C1 segment of cervical spinal cord (tissue), 14 donors: ENCODE measurements at places on chromosomes 6 and 20.

- DNase-seq, result no peak
These were observed 26.1 kb upstream of the TBC1D7 start for GRCh38 chr6:13354331-13355042.

DNA sequence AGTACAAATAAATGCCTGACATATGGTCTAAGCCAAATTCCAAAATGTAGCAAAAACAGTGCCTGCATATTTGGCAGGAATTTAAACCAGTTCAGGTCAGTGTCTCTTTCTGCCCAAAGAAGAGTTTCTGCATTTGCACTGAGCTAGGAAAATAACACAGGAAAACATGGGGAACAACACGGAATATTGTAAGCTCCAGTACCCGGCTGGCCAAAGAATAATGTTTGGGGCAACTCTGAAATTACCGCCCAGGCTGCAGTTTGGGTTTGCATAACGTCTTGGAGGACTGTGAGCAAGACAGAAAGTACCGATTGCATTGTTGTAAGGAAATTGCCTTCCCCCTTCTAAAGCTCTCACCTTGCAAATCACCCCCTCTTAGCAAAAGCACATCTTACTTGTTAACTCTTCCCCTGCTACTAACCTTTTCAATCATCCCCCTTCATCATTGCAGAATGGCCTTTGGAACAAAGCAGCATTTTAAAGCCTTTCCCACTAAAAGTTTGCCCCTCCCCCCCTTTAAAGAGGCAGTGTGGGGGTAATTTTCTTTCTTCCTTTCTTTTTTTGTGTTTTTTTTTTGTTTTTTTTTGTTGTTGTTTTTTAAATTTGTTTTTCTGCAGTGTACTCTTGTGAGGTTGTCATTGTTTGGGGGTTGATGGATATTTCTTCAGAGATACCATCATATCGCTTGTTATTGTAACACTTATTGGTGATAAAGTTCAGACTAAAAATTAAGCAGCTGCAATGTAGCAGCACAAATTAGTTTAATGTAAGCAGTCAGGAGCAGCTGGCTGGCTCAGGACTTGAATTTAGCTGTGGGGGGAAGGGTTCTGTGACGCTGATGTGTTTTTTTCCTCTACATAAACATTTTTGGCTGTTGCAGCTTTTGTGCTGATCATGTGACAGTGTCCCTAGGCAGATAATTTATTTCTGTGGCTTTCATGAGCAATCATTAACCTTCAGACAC lies 100.0 kb upstream of the CITED2 start:
- no peak for DNase-seq

DNA sequence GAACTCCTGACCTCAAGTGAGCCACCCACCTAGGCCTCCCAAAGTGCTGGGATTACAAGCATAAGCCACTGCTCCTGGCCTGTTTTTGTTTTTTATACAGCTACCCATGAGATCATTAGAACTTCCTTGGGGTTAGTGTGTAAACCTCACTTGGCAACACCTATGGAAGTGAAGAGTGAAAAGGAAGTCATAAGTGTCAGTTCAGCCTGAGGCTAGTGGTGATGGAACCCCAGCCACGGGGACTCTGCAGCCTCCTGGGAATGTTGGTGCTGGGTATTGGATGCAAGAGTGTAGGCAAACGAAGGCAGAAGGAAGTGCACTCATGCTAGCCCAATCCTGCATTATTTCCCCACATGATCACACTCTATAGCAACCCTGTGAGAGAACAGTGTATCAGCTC lies 33.6 kb upstream of the FUCA2 start:
- no peak for DNase-seq

DNA sequence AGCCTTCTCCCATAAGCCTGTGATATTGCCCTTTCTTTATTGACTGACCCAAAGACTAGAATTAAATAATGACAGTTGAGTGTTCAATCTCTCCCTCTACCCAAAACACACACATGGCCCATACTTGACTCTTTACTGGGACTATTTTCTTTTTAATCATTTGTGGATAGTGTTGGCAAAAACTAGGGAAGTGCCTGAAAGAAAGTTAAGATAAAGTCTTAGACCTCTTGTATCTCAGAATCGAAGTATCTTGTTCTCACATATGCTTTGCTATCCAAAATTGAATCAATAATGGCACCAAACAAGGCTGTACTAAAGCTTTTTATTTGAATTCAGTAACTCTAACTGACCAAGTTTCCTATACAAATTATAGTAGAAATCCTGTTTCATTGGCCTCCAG lies 19.0 kb downstream of the TMEM244 start:
- no peak for DNase-seq

DNA sequence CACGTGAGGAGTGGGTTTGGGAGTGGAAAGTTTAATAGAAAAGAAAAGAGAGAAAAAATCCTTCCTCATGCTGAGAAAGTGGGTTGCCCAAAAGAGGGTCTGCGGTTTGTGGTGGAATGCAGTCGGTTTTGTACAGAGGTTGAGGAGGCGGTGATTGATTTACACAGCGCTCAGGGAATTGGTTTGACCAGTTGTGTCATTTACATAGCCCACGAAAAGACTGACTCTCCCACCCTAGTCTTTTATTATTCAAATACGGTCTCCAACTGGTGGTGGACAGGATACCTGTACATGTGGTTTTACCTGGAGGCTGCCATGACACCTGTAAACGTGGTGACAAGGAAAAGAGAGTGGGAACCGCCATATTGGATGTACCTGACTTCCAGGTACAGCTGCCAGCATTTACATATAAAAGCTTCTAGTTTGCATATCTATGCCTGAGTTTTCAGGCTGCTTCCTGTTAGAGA lies 42.1 kb downstream of the HLA-DPB1 start:
- no peak for DNase-seq

- no peak for DNase-seq
These were observed 160.7 kb upstream of the MAN1A1 start for GRCh38 chr6:119510246-119510645.

DNA sequence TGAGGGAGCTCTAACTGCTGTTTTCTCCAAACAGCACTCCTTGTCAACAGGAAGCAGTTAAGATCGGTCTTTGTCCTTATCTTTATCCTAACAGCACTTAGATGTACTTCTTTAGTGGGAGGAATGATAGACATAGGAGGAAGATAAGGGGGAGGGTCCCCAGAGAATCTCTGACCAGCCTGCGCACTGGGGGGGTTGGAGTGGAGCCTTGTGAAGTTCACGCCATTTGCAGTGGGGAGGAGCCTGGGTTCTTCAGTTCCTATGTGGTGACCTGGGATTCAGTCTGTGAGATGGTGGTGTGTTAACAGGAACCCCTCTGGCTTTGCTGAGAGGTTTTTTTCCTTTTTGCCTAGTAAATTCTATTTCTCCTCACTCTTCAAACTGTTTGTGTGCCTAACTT lies 18.1 kb upstream of the ASCC3 start:
- DNase-seq, result no peak

GRCh38 chr6:88566746-88567534 lies 396.5 kb downstream of the RNGTT start:
- no peak for DNase-seq

- no peak for DNase-seq
These were observed 2.6 kb downstream of the FOXO3 start for GRCh38 chr6:108563292-108563691.

DNA sequence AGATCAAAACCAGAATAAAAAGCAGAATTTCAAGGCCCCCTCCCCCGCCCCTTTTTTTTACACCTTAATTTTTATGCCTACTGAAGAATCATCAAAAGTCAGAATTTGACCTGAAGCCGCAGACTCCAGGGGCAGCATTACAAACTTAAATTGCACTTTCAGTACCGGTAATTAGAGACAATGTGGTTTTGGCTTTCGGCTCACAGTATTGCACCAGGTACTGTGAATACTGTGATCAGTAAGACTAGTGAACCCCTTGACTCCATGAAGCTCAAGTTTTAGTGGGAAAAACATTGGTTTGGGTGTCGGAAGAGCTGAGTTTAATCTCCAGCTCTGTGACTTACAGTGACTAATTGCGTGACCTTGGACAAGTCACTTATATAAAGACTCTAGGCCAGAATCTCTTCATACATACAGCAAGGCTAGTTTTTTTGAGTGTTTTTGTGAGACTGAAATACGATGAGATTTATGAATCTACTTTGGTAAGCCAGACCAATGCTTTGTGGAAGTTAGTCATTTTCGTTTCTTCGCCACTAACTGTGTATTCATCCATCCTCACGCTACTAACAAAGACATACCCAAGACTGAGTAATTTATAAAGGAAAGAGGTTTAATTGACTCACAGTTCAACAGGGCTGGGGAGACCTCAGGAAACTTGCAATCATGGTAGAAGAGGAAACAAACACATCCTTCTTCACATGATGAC lies 114.7 kb downstream of the SASH1 start:
- DNase-seq, result no peak

DNA sequence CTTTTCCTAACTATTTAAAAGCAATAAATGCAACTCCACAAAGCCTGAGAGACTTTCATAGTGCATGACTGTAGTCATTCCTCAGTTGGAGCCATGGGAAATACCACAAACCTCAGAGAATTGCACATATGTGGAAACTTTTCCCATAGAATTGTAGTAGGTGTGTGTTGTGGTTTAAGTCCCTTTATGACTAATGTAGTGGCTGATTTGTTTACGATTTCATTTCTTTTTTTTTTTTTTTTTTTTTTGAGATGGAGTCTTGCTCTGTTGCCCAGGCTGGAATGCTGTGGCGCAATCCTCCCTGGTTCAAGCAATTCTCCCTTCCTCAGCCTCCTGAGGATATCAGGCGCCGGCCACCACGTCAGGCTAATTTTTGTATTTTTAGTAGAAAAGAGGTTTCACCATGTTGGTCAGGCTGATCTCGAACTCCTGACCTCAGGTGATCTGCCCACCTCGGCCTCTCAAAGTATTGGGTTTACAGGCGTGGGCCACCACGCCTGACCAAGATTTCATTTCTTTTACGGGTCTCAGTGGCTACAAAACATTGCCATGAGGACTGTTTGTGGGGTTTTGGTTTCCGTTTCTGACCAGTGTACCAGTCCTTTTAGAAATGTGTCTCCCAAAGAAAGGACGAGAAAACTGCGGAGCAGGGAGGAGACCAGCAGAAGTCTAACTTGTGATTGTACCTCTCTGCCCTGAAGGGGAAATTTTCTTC lies 212.1 kb upstream of the MARCKS start:
- DNase-seq, result no peak

GRCh38 chr6:152206072-152206818 lies 398.8 kb downstream of the ESR1 start:
- no peak for DNase-seq

- no peak for DNase-seq
These were observed 101.9 kb upstream of the NUP153 start for GRCh38 chr6:17808609-17809008.

GRCh38 chr6:161436106-161436876 lies 162.4 kb upstream of the AGPAT4 start:
- no peak for DNase-seq

GRCh38 chr6:22133357-22133756 lies 163.5 kb downstream of the PRL start:
- no peak for DNase-seq

GRCh38 chr6:7325750-7326149 lies 12.8 kb upstream of the SSR1 start:
- no peak for DNase-seq

- no peak for DNase-seq
These were observed 27.3 kb upstream of the TGM2 start for GRCh38 chr20:38192323-38192885.

DNA sequence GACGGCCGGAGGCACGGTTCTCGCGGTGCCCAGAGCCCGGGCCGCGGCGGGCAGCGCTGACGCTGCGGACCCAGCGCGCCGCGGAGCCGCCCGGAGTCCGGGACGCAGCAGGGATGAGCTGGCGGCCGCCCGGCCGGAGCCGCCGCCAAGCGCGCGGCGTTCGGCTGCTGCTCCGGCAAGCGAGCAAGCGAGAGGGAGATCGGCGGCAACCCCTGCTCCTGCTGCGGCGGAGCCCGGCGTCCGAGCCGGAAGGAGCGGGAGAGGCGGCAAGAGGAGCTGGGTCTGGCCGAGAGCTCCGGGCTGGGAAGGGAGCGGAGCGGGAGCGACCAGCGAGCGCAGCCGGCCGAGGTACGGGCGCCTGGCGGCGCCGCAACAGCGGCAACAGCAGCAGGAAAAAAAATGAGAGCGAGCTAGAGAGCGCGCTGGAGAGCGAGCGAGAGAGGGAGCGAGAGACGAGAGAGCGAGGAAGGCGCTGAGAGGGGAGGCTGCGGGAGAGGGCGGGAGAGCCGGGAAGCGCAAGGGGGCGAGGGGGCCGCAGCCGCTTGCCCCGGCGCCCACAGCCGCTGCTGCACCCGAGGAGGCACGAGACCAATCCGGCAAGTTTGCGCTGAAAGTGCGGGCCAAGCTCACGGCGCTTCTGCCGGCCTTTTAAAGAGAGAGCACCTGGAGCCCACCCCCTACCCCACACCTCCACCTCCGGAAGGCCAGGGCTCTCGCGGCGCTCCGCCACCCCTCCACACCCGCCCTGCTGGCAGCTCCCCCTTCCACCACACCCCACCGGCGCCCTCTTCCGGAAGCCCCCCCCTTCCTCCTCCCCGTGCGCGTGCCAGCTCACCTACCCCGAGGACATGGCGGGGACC lies 496 bp downstream of the GRM4 start:
- DNase-seq, result no peak

GRCh38 chr6:137155830-137156229 lies 17.6 kb downstream of the IL22RA2 start:
- DNase-seq, result no peak

GRCh38 chr6:89999154-89999553 lies 104.9 kb downstream of the GJA10 start:
- no peak for DNase-seq

DNA sequence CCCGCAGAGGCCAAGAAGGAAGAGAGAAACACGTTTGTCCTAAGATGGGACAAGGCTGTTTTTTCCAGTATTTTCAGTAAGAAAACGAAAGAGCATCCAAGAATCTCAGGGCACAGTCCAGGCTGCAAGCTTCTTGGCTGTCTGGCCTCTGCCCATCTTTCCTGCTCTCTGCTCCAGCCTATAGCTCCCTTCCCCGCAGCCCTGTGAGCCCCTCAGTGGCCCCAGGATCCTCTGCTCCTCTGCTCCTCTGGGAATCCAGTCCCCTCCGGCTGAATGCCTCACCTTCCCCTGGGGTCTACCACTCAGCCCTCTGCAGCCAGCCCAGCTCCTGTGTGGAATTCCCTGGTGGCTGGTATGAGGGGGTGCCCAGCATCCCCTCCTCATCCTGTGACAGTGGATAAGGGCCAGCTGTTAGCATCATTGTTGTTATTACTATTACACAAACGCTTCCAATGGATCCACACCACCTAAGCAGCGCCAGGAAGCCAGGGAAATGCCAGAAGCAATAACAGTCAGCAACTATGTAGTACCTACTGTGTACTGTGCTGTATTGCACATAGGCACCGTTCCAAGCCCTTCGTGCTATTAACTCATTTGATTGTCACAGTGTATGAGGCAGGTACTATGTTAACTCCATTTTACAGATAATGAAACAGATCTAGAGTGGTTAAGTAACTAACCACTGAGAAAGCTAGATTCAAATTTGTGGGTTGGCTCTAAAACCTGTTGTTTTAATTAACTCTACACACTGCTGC lies 60.3 kb upstream of the PTPN1 start:
- no peak for DNase-seq
